ENCODE measurements at places on chromosomes 2 and 18.

DNA sequence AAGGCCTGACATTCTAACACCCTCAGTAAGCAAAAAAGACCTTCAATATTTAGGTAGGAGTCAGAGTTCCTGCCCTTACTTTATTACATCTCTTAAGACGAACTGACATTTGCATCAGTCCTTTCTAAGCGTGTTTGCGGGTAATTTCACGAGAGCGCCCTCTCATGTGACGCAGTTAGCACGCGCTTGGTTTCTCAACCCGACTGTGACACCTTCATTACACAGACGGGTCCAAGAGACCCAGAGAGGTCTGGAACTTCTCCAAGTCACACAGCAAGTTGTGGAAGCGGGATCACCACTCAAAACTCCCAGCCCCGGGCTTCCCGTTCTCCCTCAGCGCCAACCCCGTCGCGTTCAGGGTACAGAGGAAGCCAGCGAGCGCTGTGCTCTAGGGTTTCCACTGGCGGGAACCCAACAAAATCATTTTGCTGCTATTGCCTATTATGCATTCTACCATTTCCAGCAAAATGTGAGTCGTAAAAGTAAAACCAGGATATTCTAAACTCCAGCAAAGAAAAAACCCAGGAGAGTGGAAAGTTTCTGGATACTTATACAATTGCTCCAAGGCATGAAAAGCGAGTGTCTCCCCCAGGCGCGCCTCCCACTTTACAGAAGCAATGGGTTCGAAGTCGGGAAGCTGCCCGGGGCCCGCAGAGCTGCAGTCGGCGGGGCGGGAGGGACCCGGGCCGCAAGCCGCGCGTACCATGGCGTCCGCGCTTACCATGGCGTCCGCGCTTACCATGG is 601 bp downstream of the ENOSF1 start:
- DNase-seq = peak; percentile 91

GRCh38 chr2:128607911-128608506 is 289.3 kb upstream of the HS6ST1 start:
- no peak for DNase-seq

GRCh38 chr2:122061206-122061605 is 305.8 kb downstream of the TSN start:
- DNase-seq = no peak

DNA sequence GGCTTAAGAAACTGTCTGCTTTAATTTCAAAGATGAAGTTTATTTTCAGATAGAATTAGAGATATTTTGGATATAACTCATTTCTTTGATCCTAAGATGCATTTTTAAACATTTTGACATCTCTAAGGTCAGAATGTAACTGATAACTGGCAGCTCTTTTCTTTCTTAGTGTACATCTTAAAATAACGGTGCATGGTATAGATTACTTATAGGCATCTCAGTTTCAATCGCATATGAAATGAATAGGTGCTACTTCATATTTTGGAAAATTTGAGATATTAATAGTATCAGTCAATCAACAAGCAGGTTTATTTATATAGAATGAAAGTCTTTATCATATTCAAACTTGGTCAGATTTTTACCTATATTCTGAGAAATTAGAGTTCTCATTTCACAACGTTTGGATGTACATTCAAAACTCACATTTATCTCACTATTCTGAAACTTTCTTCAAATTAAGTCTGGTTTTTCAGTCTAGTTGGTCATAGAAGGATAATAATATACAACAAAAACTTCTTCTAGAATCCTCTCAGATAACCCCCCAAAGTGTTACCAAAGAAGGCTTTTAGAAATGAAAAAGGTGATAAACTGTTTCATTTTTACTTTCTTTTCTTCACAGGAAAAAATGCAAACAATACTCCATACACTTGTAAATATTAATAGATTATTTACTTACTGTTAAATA is 122.8 kb upstream of the WDSUB1 start:
- no peak for DNase-seq

- peak; percentile 36 for DNase-seq
These were observed 1.3 kb downstream of the GAL3ST2 start for GRCh38 chr2:241777686-241778627.

- no peak for DNase-seq
These were observed 371.1 kb upstream of the ID2 start for GRCh38 chr2:8310557-8311455.

DNA sequence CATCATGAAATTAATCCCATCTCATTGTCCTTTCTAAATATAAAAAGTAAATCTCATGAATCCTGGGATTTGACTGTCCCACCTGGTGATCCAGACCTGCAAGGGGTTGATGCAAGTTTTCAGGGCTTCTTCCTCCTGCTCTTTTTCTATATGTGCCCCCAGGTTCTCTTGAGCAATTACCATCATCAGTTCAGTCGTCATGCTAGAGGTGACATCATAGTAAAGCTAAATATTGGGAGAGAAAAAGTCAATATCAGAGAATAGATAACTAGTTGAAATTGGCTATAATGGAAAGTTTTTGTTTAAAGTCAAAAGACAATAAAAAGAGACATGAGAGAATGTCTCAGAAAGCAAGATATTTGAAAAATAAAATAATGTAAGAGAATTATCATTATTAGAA is 8.3 kb downstream of the MDH1B start:
- no peak for DNase-seq

DNA sequence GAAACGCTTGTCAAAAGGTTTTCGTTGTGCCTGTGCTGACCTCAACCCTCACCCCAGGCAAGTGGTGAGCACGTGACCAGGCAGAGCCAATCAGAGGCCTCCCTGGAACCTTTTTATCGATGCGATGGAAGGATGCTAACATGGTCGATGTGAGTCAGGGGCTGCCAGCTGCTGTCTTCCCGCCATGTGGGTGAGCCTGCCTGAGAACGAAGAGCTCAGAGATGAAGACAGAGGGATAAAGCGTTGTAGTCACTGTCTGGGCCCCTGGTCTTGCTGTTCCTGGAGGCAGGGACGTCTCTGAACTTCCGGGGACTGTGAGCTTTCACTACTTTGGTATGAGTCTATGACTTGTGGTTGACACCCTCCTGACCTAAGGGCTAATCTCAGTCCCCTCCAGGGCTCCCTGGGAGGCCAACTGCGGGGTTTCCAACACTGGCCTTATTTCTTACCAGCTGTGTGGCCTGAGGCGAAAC is 18.6 kb downstream of the DNMT3A start:
- DNase-seq = no peak

DNA sequence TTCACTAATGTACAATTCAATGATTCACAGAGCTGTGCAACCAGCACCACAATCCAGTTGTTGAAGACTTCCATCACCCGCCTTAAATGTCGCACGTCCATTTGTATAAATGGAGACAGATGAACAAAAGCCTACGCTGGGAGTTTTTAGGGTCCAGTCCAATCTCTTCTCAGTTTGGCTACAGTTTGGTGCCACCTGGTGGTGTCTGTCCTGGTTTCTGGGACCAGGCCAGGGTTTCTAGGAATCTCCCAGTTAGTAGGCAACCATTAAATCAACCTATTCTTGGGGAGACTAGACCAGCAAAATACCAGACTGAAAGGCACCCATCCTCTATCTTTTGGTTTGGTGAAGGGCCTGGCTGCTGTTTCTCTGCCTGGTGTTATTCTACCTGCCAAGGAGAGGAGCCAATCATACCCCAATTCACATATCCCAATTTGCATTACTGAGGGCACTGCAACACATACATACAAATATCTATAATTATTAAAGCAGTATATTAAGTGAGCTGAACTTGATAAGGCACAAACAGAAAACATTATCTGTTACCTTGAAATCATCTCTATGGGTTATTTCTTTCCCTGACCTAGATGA is 3.2 kb upstream of the DDX1 start:
- no peak for DNase-seq

GRCh38 chr2:99748344-99748743 is 258.5 kb upstream of the REV1 start:
- no peak for DNase-seq

DNA sequence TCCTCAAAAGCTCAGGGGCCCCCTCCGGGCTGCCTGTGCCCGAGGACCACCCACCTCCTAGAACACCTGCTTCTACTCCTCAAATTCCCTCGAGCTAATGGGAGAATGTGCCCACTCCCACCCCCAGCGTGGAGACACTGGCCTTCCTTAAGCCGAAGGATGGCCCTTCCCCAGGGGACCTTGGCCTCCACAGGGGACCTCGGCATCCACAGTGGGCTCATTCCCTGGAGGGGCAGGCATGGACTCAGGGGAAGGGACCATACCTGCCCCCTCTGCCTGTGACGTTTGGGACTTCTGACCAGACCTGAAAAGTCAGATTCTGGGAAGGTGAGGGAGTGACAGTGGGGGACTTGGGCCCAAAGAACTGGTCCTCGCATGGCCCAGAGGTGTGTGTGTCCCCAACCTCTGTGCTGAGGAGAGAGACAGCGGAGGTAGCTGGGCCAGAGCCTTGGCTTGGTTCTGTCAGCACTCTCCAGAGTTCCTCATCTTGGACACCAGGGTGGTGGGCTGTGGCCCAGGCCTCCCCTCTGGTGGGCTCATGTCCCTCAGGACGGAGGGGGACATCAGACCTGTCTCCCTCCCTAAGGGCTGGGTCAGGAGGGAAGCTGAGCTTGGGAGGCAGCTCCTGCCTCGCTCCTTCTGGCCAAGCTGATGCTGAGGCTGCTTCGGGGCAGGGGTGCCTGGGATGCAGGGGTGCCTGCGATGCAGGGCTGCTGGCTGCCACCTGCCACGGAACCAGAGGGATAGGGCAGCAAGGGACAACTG is 240.4 kb downstream of the HAUS1 start:
- DNase-seq = no peak

GRCh38 chr18:34315591-34316352 is 91.1 kb upstream of the NOL4 start:
- DNase-seq = no peak

DNA sequence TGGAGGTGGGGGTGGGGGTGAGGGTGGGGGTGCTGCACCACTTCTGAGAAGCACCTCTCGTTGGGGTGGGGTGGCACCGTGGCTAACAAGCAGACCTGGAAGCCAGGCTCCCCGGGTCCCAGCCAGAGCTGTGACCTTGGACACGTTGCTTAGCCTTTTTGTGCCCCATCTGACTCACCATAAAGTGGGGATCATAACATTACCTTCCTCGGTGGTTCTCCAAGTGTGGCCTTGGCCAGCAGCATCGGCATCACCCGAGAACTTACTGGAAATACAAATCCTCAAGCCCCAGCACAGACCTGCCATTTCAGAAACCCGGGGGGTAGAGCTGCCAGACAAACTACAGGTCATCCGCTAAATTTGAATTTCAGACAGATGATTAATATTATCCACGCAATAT is 58.7 kb upstream of the SLC66A3 start:
- DNase-seq = no peak

DNA sequence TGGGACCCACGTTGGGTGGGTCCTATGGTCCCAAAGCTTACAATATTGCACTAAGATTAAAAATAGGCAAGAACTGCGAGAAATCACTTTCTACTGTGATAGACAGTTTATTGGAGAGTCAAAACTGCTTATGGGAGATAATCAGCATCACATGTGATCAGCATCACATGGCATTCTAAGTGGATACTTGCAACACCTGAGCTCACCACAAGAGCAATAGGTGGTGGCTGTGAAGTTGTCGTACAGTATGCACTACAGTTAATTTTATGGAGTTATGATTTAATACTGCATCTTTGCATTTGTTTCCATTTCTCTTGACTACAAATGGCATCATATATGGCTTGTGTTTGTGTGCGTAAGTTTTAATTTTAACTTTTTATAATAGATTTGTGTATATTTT is 11.6 kb downstream of the PNO1 start:
- DNase-seq = no peak

GRCh38 chr2:161419638-161420190 is 3.6 kb downstream of the TBR1 start:
- DNase-seq = no peak

- no peak for DNase-seq
These were observed 135.8 kb downstream of the CABLES1 start for GRCh38 chr18:23270986-23271680.

- DNase-seq = no peak
These were observed 18.9 kb downstream of the STEAP3 start for GRCh38 chr2:119242276-119243119.

DNA sequence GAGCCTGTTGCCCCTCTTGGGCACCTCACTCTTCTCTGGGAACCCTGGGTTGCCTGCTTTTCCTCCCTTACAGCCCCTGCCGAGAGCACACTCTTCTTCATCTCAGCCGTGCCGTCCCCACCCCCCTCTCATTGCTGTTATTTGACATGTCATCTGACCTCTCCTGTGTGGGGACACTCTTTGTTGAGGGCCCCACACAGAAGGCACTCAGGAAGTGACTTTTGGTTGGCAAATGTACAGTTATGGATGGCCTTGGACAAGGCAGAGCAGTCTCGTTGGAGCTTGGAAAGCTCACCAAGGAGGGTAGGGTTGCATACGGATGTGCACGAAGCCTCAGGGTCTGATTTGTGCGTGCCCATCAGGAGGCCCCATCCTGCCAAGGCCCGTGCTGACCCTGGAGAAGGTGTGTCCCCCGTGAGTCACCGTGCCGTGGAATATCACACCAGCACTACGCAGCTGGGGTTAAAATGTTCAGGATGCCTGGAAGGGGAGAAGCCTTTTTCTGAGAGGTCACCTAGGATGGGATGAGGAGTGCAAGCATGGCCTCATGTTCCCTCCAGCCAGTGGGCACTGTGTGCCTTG is 93.9 kb downstream of the CTIF start:
- DNase-seq = no peak

GRCh38 chr2:145595296-145595695 is 1075.4 kb upstream of the ZEB2 start:
- DNase-seq = no peak

- no peak for DNase-seq
These were observed 152.6 kb downstream of the COL6A3 start for GRCh38 chr2:237261327-237261726.

- DNase-seq = no peak
These were observed 260.4 kb downstream of the STK39 start for GRCh38 chr2:167987026-167987425.
